ENCODE measurements at places on chromosomes 13 and 19.

- no peak for DNase-seq
Measured at GRCh38 chr19:12647490-12648071, 19.0 kb downstream of the MAN2B1 start.

- no peak for DNase-seq
Measured at GRCh38 chr13:93689333-93689732, 462.7 kb downstream of the GPC6 start.

GRCh38 chr13:38514575-38514974 is 164.9 kb downstream of the UFM1 start:
- no peak for DNase-seq

- DNase-seq, result no peak
Measured at GRCh38 chr19:28497887-28498286, 715.1 kb downstream of the UQCRFS1 start.

DNA sequence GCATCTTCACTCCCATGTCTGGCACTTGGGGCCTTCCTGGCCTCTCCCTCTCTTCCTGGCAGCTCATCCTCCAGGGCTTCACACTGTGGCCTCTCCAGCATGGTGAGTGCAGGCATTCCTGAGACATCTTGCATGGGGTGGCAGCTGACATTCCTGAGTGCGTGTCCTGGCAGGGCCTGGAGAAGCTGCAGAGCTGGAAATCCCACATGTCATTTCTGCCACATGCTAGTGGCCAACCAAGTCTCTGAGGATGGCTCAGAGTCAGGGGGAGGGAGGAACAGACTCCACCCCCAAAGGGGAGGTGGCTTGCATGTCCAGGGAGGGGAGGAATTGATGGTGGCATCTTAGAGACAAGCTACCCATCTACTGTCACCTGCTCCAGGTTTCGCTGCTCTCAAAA is 41.6 kb upstream of the AMER2 start:
- DNase-seq, result no peak

DNA sequence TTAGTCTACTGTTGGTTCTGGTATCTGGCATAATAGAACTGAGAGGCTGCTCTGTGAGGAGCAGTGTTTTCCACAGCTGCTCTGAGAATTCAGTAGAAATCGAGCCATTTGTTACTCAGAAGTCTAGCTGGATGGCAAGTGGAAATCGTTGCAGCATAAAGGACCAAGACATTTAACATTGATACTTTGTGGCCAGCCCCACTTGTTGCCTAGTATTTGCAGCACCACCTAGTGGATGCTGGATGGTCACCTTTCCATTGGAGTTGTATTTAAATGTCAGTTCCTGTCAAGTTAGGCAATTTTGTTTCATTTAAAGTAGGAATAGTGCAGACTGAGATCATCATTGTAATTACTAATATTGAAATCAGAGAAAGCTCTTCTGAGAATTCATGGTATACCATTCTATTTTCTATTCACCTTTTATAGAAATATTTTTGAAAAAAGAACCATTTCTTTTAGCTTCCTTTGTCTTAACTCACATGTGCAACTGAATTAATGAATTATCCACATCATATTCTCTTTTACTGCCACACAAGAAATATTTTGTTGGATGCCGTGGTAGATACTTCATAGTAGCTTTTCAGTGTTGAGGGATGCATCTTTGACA is 64.6 kb downstream of the PDS5B start:
- no peak for DNase-seq

- DNase-seq, result no peak
Measured at GRCh38 chr19:49761625-49762311, 1.3 kb downstream of the TSKS start.

- no peak for DNase-seq
Measured at GRCh38 chr19:16877581-16877980, 11.2 kb upstream of the F2RL3 start.
